ENCODE measurements at places on chromosomes 2 and 18.

DNA sequence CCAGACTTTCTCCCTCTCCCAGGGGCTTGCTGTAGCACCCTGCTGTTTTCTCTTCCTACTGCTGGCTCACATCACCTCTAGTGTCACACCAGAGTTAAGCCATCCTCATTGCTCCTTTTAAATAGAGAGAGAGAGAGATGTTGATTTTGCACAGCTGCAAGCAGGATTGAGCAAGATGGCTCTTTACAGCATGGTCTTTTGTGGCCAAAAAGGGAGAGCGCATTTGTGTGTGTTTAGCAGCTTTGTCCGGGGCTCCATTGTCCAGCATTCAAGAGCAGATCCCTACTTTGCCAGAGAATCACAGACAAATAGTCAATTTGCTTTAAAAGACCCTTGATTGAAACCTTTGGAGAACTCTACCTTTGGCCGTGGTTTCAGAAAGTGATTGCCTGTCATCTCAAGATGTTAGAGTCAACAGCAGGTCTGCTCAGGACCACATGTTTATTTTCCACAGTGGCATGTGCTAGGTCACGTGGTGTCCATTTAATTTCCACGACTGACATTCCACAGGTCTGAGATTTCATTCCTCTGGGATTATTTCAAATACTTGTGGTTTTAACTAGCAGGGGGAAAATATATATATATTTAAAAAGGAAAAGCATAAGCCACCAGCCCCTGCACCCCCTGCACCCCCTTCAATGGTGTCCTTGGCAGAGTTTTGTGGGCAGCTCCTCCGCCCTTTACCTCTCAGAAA lies 359.9 kb upstream of the SLC14A2 start:
- peak; percentile 42 for DNase-seq

- no peak for DNase-seq
These were observed 79.0 kb upstream of the ID2 start for GRCh38 chr2:8602809-8603208.

DNA sequence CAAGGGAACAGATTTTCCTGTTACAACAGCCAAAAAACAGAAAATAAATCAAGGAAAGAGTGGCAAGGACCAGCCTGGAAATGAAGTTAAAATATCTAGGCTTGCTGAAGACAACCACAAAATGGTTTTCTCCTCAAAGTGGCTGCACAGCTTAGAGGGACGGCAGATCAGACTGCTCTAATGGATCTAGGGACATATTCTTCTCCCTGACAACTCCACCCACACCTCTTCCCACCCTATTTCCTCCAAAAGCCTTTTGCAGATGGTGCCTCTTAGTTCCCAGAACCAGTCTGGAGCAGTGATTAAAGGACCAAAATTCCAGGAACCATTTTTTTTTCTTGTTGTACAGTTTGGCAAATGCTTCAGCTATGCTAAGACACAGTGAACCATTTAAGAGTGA lies 220.2 kb upstream of the SIX2 start:
- DNase-seq, result no peak

DNA sequence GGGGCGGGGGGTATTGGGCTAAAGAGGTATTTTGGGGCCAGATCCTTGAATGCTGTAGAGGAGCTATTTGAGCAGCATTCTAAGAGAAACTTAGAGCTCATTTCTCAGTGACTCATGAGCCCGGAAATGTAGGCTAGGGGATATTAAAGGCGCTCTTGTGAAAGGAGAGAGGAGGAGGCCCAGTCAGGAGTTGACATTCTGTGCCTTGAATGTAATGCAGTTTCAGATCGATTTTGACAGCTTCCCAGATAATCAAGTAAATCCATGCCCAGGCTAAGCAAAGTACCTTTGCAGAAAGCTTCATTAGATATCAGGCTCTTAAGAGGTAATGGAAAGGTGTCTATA lies 1.5 kb downstream of the CAB39 start:
- no peak for DNase-seq

DNA sequence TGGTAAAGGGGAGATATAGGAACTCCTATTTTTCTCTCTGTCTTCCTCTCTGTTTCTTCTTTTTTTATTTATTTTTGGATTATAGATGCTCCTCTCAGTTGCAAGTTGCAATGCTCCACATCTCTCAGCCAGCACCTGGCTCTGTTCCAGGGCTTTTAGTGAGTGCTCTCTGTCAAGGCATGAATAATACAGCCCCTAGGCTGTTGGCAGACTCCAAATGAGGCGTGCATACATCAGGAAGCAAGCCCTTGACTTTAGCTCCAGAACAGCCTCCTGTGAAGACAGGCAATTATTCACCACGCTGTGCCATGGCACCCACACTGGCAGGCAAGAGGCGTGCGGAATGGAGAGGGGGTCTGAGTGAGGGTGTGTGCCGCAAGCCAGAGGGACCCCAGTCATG lies 228.1 kb upstream of the PXDN start:
- DNase-seq, result no peak

GRCh38 chr2:27290549-27290948 lies 8.3 kb downstream of the TRIM54 start:
- DNase-seq, result no peak

DNA sequence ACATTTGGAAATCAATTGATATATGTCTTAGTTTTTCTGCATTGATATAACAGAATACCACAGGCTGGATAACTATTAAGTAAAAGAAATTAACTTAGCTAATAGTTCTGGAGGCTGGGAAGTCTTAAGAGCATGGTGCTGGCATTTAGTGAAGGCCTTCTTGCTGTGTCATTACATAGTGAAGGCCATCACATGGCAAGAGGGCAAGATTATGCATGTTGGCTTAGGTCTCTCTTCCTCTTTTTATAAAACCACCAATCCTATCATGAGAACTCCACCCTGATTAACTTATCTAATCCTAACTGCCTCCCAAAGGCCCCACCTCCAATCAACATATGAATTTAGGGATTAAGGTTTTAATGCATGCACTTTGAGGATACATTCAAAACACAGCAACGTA lies 225.5 kb upstream of the VRK2 start:
- no peak for DNase-seq

GRCh38 chr2:109218792-109219126 lies 89.8 kb downstream of the SH3RF3 start:
- DNase-seq, result no peak

GRCh38 chr18:33870059-33870458 lies 292.0 kb downstream of the ASXL3 start:
- DNase-seq, result peak; percentile 1

DNA sequence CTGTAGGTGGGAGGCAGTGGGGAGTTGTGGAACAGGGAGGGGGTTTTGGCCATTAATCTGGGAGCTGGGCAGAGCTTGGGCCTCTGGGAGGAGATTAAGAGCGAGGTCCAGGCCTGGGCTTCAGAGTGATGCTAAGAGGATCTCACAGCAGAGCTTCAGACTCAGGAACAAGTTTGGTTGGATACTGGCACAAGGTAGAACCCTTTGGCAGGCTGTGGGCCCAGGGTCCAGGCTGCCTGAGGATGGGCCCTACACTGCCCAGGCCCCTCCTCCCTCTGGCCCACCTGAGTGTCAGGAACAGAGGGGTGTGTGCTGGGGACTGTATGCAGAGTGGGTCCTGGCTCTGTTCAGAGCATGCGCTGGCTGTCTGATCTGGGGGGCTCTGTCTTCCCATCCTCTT lies 334.9 kb downstream of the CYP26B1 start:
- no peak for DNase-seq

DNA sequence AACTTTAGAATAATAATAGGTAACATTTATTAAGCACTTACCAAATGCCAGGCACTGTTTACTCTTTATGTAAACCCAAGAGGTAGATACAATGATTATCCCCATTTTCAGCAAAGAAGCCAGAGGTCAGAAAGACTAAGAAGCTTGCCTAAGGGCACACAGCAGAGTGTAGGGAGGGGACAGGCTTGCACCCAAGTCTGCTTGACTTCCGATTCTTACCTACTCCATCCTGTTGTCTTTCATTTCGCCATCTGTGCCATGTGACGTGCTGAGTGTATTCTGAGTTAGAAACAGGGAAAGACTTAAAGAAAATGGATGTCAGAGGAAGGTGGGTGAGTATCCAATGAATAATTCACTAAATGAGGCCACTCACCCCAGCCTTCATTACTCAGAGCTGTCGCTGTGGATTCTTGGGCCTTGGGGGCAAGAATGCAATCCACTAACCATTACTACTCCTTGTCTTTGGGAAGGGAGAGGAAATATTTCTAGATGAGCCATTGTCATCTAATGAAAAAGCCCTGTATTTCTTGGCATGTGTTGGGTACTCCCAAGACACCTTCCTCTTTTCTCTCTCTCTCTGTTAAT lies 76.4 kb upstream of the BCL11A start:
- no peak for DNase-seq

- no peak for DNase-seq
These were observed 185.1 kb downstream of the NOL4 start for GRCh38 chr18:34039611-34040010.

DNA sequence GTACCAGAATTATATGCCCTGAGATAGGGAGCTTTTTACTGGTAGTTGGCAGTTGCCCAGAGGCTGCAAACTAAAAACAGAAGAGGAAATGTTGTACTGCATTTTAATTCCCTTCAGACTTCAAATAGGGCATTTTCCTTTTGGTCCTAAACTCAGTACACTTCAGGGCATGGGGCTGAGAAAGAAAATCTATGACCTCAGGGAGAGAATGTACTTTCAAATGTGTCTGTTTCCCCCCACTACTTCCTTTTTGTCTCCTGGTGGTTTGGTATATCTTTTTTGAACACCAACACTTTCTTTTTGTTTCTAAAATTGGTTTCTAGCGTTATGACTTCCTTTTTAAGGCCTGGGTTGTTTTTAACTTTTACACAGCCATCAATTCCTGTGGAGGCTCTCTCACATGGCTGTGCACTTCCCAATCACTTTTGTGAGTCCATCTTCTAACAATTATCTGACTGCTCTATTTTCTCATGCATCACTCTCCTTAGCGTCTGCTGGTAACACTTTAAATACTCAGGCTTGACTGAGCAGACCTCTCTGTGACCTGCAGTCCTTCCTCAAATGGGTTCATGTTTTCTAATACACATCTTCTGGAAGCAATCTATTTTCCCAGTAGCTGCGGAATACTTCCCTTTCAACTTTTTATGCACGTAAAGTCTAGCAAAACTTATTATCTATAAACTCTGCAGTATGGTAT lies 596.0 kb downstream of the LRP1B start:
- no peak for DNase-seq

- DNase-seq, result peak; percentile 67
These were observed 176.9 kb upstream of the FN1 start for GRCh38 chr2:215612786-215613185.

- no peak for DNase-seq
These were observed at the start of gene DNMT3A for GRCh38 chr2:25341753-25342371. Gene DNMT3A (minus strand): TSS chr2:25341925. CDS start chr2:25313984, 27,941 bp downstream.

DNA sequence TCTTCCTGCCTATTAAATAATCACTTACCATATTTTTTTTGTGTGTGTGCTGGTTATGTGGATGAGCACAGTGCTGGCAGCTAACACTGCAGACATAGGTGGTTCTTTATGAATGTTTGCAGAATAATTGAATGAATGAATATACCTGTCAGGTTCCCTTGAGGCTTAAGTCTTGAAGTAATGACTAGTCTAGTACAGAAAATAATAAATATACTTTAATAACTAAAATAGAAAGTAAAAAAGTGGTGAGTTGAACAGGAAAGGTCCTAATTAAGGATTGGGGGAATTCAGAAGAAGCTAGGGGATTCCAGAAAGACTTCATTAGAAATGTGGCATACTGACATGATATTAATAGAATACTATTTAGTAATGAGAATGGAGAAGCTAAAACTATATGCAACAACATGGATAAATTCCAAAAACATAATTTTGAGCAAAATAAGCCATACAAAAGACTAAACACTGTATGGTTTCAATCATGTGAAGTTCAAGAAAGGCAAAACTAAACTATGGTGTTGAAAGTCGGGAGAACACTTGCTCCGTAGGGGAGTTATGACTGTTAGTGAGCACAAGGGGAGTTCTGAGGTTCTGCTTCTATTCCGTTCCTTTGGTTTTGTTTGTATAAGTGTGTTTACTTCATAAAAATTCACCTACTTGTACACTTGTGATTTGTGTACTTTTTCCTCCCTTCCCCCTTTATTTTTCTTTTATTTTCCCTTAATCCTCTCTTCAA lies 464.6 kb downstream of the MTX2 start:
- no peak for DNase-seq

DNA sequence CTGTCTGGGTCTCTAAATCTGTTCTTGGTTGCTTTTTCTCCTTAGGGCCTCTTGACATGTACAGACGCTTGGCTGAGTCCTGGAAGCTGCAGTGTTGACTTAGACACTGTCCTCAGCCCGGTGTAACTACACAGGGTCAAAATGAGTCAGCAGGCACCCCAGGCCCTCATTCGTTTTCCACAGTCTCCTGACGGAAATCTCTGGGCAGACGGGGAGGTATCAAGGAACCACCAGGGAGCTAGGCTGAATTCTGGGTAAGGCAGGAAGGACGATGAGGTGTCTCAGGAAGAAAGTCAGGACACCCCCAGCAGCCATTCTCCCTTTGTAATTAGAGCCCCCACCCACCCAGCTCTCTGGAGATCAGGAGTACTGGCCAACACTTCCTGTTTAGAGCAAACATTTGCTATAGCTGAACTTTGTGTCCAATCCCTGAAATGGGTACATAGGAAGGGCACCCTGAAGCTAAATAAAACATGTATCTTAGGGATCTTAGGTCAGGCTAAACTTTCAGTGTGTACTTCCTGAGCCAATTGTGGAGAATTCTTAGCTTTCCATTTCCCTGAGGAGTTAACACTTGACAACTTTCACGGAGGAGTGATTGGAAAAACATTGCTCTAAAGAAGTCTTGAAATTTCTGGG lies 23.9 kb upstream of the EPAS1 start:
- no peak for DNase-seq

DNA sequence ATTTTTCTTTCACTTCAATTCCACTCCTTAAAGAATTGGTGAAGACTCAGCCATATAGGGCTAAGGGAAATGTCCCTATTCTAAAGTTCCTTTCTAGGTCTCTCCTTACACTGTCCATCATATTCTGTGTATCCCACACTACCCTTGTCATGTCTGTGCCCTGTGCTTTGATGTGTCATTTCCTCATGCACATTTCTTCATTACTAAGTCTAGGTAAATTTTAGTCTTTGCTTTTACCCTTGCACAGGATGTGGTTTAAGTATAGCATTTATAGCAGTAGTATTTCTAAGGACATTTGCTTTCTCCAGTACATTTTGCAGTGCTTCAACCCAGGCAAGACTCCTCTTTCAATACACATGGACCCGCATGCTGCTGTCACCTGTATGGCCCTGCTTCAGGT lies 221.5 kb upstream of the ACVR2A start:
- DNase-seq, result no peak

GRCh38 chr18:49471532-49471931 lies 11.1 kb upstream of the DYM start:
- DNase-seq, result no peak

DNA sequence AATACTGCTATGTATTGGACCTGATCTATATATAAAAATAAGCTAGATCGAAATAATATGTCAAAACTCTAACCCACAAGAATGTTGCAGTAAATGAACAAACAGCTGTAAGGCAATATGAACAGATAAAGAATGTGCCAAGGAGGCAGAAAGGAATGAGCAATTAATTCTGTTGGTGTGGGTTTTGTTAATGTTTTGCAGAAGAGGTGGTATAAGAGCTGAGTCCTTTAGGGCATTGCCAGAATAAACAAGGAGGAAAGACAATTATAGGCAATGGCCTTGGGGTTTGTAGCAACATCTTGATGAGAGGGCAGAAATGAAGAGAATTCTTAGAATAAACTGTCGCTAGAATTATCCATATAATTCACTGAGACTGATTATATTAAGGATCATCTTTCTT lies 240.9 kb upstream of the GULP1 start:
- DNase-seq, result peak; percentile 82

All from kidney epithelial cell (primary cell).